ENCODE measurements at places on chromosomes 3 and 15.

GRCh38 chr15:90231028-90232017, 2.4 kb downstream of the CIB1 start:
- DNase-seq: no peak

GRCh38 chr3:42999632-43000031, 20.5 kb downstream of the GASK1A start:
- no peak for DNase-seq

DNA sequence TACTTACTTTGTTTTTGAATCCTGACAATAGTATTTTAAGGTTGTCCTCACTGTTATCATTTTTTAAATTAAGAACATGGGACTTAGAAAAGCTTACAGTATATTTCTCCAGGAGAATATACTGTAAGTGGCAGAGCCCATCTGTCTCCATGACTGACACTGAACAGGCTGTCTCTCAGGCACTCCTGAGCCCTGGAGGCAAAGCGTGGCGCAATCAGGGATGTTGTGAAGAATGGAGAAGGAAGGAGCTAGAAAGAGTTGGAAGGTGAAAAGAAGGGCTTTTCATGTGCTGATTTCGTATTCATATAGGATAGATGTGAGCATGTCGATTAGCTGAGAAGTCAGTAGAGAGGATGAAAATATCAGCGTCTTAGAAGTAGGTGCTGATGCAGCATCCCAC, 41.5 kb downstream of the FGF12 start:
- no peak for DNase-seq

- DNase-seq: no peak
Observed at GRCh38 chr3:72370947-72371346, 477.3 kb downstream of the SHQ1 start.

GRCh38 chr3:194273743-194274310, 77.3 kb downstream of the CPN2 start:
- peak; percentile 32 for DNase-seq

DNA sequence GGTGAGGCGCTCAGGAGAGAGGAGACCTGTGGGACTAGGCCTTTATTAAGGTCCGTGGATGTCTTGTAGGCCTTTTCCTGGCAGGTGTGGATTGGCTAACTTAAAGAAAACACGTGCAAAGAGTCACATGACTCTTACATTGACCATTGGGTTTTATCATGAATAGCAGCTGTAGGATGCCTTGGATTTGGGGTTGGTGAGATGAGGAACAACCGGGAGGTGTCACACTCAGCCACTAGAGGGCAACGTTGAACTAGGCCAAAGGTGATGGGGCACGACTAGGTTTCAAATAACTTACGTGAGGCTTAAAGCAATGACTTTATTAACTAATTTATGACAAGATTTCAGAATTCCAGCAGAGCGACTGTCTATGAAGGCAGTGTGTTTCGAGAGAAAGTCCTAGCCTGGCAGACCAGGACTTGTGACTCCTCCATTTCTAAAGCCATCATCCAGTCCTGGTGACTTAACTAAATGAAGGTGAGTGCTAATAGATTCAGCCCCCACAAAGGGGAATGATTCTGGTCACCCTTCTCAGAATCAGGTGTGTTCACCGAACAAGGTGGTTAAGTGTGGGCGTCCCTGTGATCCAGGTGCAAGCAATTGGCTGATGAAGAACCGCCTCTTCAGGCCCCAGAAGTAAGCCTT, 345.6 kb downstream of the MCTP2 start:
- no peak for DNase-seq

GRCh38 chr3:169954142-169954756, 12.4 kb upstream of the SEC62 start:
- DNase-seq: no peak

DNA sequence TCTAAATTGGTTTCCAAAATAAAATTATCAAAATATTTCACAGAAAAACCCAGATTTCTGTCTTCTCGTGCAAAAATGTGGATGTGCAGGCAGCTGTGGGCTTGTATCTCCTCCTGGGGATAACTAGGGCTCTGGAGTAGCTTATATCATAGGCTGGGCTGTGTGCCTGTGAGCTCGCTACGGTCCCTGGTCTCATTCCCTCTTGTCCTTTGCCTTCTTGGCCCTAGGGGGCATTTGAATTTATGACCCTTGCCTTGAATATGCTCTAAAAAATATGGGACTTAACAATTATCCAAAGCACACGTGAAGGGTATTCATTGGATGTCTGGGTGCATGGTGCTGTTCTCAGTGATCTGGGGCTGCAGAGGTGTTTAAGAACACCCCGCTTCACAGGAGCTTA, 132.6 kb downstream of the PDZRN3 start:
- no peak for DNase-seq

- no peak for DNase-seq
Observed at GRCh38 chr3:140748171-140748570, 70.3 kb downstream of the TRIM42 start.

DNA sequence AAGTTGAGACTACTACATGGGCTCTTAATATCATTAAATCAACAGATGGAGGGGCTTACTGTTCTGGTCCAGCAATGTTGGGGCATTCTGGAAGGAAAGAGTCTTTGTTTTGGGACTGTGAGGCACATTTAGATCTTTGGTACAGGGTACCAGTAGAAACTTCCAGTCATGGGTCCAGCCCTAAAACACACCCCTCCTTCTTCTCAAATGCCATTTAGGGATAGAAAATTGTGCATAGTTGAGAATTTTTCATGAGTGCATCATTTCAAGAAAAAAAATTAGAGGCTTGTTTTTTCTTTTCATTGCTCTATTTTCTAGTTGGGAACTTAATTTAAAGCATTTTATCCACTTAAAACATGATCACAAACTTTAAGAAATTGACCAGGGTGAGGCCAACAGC, 4.1 kb upstream of the RTP1 start:
- DNase-seq: no peak

DNA sequence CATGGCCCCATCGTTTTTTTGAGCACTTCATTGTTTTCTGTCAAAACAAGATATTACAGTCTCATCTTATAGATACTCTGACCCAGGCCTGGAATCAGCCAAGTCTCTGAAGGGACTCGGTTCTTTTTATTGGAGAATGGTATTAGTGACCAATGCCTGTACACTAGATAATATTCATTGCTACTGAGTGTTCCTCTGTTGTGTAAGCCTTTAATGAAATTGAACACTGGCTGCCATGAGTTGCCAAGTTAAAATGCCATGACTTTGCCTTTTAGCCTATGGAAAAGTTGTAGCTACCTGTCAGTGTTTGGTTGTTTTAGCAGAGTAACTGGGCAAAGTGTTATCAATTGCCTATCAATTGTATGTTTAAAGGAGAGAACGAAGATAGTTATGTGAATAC, 134.0 kb downstream of the AKAP13 start:
- no peak for DNase-seq

DNA sequence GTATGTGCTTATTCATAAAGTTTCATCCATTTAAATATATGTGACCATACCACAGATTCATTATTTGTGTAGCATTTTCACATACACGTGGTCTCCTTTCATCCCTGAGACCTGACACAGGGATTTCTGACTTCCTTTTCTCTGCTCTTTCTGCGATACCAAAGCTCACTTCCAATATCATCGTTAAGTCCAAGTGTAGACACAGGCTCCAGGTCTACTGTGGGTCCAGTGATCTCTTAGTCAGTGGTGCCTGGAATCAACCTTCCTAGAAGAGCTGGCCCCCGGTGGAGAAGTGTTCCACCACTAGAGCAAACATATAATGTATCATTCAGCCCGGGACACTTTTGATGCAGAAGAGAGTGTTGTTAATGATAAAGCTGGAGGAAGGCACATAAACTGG, 72.4 kb downstream of the LDHAL6B start:
- no peak for DNase-seq

- no peak for DNase-seq
Observed at GRCh38 chr3:181692311-181693145, 19.2 kb upstream of the SOX2 start.

DNA sequence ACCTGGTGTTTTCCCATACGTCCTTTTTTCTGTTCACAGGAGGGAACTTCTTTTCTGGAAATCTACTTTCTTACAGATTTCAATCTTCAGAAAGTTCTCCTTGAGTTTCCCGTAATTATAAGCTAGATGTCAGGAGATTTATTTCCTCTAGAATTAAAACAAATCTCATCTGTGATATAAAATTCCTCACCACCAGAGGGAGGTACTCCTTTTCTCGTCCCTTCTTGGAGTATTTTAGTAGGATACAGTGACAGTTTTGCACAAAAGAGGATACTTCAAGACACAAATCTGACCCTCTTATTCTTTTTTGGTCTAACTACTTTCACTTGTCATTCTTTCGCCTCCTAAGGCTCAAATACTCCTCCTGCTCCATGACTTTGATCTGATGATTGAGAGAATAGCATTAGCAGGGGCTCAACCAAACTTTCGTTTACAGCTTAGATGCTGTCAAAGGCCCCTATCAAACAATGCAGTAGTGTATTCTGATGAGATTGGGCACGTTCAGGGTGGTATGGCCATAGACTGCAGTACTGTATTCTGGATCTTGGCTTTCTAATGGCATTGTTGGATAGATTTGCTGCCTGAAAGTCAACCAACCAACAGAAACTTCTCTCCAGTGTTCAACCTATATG, 38.0 kb downstream of the TMEM41A start:
- DNase-seq: no peak

DNA sequence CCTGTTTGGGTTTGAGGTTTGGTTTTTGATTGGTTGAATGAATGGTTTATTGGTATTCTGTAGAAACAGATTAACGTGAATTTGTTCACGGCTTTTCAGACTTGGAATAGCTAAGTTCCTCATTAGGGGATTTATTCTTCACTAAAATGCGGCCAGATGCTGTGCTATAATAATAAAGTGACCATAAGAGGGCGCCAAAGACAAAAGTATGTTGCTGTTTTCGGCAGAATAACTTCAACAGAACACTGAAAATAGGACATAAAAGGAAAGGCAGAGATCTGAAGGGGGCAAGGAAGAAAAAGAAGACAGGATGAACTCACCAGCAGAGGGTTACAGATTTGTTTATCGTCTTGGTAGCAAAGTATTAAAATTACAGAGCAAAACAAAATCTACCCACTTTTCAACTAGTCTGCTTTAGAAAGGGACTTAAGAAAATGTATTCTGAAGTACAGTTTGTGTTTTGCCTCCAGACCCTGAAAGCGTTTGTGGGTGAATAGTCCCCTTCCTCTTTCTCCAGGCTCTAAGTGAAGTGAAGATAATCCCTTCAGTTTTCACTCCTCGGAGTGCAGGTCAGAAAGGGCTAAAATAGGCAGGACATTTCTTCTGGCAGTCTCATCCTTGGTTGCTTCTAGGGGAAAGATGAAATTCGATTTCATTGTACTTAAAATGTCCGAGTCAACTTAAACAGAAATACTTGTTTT, 147.6 kb downstream of the IL20RB start:
- DNase-seq: no peak

Measured in sciatic nerve (tissue), 2 donors.